ENCODE measurements at places on chromosomes 11 and 22.

DNA sequence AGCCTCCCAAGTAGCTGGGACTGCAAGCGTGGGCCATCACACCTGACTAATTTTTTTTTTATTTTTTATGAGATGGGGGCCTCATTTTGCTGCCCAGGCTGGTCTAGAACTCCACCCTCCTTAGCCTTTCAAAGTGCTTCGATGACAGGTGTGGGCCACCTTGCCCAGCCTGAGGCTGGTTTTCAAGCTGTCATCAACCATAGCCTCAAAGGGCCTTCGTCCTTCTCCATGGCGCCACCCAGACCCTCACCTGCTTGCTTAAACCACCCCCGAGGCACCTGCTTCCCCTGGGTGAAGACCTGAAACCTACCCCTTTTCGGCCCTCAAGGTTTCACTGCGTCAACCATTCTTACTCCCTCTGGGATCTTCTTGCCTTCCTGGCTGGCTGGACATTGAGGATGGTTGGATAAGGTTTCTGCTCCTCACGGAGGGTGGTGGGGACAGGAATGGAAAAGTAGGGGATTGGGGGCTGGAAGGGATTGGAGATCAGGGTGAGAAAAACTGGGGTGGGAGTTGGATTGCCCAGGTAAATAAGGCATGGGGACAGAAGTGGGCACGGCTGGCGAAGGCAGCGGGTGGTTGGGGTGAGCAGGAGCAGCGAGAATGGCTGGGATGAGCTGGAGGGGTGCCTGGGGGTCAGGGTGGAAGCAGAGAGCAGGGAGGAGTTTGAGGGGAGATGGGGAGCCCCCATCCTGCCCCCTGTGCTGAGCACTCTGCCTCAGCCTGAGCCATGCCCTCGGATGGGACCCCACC lies 2.8 kb upstream of the ACR start:
- no peak for DNase-seq

- no peak for DNase-seq
Observed at GRCh38 chr11:123457187-123457770, 27.2 kb downstream of the GRAMD1B start.

GRCh38 chr11:8985462-8985861 lies 18.3 kb downstream of the NRIP3 start:
- DNase-seq: no peak

DNA sequence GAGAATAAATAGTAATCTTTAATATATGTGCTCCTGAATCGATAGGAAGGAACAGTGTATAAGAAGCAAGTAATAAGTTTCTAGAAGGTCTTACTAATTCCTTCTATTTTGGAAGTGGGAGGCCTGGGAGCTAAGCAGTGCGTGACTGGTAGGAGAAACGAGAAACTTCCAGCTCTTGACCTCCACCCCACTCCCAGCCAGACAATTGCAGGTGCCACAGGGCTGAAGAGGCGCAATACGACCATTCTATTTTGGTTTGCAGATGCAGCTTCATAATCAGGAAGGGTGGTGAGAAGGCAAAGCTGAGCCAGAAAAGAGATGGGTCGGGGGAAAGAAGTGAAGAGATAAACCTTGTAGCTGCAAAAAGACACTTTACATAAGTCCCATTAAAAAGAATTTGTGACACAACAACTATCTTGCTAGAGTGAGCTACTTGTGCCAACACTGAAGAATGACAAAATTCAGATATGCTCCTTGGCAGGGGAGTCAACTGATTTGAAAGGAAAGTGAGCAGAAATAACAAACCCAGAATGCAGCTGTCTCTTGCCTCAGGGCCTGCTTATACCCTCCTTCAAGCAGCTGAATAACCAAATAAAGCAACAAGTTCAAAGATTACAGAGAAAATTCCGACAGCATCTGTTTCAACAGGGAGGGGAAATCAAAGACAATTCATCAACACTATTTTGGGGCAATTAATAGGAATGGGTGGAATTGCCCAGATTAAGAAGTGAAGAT lies 35.1 kb downstream of the GRIA4 start:
- no peak for DNase-seq

- no peak for DNase-seq
Observed at GRCh38 chr11:4044976-4045646, 49.5 kb upstream of the RRM1 start.

- DNase-seq: no peak
Observed at GRCh38 chr11:5521540-5521939, 5.0 kb upstream of the UBQLNL start.

DNA sequence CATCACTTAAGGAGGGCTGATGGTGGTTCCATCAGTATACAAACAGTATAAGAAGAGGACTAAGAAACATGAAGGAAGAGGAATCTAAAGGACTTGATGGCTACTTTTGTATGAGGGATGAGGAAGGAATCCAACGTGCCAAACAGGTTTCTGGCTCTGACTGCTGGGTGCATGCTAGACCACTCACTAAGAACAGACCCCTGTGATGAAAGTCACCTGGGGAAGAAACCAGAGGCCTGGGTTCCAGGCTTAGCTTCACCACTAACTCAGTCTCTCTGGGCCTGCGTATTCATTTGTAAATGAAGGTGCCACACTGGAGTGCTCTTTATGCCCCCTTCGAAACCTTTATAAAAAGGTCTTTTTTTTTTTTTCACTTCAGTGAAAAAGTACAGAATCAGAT lies 55.1 kb downstream of the AAMDC start:
- no peak for DNase-seq

- no peak for DNase-seq
Observed at GRCh38 chr11:10622957-10623791, 54.7 kb upstream of the LYVE1 start.

- DNase-seq: peak; percentile 54
Observed at GRCh38 chr11:61587951-61588727, 7.3 kb upstream of the SYT7 start.

DNA sequence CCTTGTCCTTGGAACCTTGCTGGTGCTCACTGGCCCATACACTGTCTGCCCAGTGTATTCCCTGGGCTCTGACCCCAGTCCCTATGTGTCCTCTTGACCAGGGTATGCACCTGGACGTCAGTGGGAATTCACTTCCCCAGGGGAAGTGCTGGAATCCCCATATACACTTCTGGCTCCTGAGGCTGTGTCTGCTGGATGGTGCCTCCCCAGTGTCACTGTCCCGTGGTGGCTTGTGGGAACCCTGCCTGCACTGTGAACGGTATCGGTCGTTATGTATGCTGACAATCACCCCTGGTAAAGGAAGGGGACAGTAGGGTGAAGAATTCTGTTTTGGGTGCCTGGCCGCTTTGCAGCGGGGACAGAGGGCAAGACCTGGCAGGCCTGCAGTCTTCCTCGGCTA lies 95.9 kb downstream of the RRM1 start:
- DNase-seq: no peak

DNA sequence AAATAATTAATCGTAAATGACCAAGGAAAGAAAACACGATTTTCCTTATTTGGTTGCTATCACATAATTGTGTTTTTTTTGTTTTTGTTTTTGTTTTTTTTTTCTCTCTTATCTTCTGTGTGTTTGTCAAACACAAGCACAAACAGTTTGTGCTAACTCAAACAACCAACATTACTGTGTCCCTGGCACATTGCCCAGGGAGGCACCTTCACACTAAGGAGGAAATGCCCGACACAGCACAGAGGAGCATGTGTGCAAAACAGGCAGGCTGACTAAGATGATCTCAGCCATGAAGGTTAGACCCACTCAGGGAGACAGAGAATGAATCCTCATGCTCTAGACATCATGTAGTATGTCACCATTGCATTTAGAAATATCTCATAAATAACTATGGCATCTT lies 130.1 kb downstream of the SOX6 start:
- DNase-seq: no peak

GRCh38 chr11:17602105-17603001 lies 55.3 kb downstream of the OTOG start:
- no peak for DNase-seq

GRCh38 chr11:115530752-115531151 lies 26.5 kb upstream of the CADM1 start:
- DNase-seq: no peak

- no peak for DNase-seq
Observed at GRCh38 chr22:21009638-21010425, 5.1 kb upstream of the P2RX6 start.

DNA sequence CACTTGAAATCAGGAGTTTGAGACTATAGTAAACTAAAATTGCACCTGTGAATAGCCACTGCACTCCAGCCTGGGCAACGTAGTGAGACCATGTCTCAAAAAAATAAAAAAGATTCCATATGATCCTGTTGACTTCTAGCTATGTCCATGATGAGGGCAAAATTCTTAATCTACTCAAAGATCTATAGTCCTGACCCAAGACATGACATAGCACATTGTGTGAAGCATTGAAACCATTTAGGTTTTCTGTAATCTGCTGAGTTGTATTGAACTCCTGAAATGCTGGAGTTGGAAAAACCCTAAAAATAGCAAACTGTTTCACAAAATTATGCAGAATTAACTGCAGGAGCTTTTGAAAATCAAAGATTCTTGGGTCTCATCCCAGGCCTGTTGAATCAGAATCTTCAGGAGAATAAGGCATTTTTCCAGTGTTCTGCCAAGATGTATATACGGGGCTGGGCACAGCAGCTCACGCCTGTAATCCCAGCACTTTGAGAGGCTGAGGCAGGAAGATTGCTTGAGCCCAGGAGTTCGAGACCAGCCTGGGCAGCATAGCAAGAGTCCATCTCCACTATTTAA lies 29.8 kb upstream of the LDHA start:
- DNase-seq: no peak

DNA sequence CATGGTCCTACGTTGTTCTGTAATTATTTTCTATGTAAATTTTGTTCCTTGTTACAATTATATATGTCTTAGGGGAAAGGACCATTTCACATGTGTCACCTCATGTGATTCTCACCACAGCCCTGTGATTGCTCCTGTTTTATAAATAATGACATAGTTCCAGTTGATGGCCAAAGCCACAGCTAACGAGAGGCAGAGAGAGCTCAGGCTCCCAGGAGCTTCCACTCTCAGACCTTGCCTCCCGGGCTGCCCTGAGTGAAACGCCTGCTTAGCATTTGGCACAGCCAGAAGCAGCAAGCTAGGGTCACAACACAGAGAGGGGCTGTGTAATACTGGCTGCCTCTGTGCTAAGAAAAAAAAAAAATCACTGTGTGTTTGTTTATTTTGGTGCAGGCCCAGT lies 5.9 kb downstream of the TMEM121B start:
- DNase-seq: no peak

DNA sequence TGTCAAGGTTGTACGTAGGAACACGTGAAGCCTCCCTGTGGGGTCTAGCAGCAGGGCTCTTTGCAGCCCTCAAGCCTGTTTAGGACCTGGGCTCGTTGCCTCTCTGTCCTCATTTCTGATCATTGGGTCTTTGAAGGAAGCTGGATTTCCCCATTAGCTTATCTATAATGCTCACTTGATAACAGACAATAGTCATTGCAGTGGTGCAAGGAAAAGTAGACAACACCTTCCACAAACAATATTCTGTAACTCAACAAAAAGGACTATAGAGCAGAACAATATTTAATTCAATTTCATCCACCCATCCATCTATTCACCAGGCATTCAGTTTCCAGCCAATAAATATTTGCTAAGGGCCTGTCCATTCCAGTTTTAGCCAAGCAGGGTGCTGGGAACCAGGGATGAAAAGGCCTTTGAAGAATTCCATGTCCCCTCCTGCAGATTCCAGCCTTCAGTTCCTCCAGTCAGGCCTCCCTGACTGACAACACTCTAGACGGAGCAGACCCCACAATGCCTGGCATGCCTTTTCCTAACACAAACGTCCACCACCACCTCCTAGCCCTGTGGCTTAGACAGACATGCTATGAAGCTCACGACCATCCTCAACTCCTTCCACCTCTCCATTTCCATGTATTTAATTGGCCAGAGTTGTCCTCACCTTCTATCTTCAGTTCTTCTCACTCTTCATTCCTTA lies 12.7 kb upstream of the POLD3 start:
- DNase-seq: no peak

DNA sequence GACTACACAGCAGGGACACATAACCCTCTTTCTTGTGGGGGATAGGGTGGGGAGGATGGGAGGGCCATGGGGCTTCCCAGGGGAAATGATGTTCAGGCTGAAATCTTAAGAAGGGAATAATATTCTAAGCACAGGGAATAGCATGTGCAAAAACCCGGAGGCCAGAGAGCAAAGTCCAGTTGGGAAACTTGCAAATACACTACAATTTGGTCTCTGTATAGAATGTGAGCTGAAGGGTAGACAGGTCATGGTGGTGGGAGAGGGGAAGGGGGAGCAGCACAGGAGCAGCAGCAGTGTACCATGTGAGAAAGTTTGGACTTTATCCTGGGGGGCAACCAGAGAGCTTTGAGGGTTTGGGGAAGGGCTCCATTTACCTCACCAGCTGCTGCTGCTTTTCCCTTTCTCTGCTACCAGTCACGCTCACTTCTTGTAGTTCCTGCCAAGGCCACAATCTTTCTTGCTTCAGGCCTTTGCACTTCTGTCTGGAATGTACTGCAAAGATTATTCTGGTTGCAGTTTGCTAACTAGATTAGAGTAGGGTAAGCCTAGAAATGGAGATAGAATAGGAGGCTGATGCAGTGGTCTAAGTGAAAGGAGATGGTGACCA lies 43.0 kb downstream of the KREMEN1 start:
- DNase-seq: no peak

GRCh38 chr11:73055002-73055401 lies 87.1 kb downstream of the FCHSD2 start:
- DNase-seq: no peak

DNA sequence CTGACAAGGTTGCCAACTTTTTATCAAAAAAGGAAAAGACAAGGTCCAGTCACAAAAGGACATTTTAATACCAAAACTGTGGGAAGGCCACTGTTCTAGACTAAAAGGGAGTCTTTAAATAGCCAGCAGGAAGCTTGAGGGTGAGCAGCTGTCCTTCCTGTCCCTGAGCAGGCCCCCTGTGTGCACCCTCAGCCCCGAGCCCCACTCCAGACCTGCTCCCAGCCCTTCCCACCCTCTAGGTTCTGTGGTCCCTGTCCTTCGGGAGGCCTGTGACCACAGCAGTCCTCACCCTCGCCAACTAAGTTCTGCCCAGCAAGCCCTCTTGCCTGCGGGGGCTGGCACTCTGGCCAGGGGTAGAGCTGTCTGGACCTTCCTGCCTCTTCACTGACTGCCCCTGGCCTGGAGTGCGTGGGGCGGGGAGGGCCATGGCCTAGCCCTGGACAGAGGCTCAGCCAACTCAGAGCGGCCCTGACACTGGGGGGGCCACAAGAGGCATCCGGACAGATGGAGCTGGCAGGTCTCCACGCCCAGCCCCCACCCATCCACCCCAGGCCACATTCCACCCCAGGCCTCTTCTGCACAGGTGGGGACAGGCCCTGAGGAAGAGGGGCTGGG lies 1.6 kb upstream of the PLXNB2 start:
- no peak for DNase-seq

DNA sequence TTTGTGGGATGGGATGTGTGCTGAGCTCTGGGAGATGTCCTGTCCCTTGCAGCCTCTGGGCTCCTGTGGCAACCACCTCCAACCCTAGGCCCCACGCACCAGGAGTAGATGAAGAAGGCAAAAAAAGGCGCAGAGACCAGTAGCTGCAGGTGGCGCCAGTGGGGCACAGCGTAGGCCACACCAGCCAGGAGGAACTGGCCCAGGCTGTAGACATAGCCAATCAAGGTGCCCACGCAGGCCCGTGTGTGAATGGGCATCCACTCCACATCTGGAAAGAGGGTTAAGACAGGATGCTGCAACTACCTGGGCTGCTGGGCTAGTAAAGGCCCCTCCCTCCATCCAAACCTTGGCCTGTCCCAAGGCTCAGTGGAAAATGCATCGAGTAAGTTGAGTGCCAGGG lies 3.0 kb downstream of the SLC22A6 start:
- no peak for DNase-seq

GRCh38 chr22:34841331-34841771 lies 224.6 kb upstream of the ISX start:
- no peak for DNase-seq

Data from stimulated activated effector memory CD8-positive, alpha-beta T cell treated with anti-CD3 and anti-CD28 coated beads, Interleukin-12 subunit alpha, Interleukin-12 subunit beta, amount 100 ng/mL, for 72 hours (primary cell).